AG20443 (cell line): ENCODE measurements at places on chromosomes 12 and 14.

DNA sequence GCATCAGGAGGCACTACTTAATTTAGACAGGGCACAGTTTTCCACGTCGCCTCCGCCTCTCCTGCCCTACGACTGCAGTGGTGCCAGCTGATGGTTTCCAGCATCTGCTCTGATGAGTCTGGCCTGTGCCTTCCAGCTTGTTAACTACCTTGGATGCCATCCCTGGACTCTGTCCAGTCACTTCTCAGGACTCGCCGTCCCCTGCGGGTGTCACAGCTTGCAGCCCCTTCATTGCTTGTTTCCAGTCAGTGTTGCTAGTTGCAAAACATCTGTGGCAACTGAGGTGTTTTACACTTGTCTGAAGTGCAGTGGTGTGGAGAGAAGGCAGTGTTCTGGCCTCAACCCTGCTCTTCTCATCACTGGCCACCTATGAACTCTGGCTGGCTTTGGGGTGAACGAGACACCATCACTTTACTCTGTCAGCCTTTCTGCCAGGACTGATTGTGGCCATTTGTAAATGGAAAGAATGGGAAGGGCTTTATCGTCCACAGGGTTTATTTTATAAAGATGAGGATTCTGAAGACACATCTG is 8.3 kb downstream of the ADGRD1 start:
- DNase-seq: no peak

- DNase-seq: peak; percentile 17
Measured at GRCh38 chr14:33432407-33433023, 493.8 kb downstream of the NPAS3 start.

- DNase-seq: no peak
Measured at GRCh38 chr12:92394895-92395294, 249.2 kb upstream of the BTG1 start.

GRCh38 chr12:92759634-92760268 is 57.0 kb downstream of the PLEKHG7 start:
- peak; percentile 81 for DNase-seq

DNA sequence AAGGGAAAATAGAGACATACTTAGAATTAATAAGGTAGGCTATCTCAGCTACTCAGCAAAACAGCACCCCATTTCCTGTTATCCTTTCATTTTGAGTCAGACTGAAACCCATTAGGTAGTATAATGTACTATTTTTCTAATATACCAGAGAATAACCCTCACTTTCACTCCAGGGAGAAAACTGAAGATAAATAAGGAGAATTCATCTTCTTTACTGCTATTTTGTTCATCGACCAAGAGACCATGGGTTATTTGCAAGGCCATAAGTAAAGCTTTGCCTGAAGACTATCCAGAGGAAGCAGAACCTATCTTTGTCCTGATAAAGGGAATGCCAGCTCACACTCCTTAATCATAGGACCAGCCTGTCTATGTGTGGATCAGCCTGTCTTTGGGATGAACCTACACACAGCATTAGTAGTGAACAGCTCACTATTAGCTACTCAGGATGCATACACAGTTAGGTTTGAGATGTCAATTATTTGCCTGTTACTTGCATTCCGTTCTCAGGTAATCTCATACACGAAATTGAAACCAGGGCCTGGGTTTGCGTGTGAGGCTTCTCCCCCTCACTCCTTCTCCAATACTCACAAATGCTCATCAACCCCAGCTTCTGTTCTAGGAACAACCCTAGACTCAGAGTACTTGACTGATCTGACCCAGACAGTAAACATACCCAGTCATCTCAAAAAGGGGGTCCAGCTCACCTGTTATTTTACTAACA is 124.4 kb downstream of the DAD1 start:
- DNase-seq: no peak
